ENCODE measurements at places on chromosomes 12 and 14.
A peak's percentile ranks its signal among the peaks of the same experiment; 100 is the strongest.

- DNase-seq = no peak
These were observed 386.4 kb downstream of the TRHDE start for GRCh38 chr12:72658615-72659014.

- DNase-seq = no peak
These were observed 29.5 kb upstream of the TMX1 start for GRCh38 chr14:51210594-51210993.

DNA sequence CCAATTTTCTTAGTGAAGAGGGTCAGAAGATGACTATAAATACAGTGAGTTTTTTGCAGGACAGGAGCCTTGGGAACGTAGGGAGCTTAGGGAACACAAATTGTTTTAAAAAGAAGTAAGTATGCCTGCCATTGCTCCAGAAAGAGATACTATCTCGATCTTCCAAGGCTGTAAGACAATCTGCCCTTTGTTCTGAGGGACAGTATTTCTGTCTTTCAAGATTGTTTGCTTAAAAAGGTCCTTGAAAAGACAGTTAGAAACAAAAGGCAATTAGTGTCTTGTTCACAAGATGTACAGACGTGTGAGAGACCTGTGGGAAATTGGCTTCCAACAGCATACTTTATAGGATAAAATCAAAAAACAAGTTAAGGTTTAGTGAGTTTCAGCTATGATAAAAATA, 321.2 kb upstream of the FAR2 start:
- DNase-seq = no peak

- DNase-seq = no peak
These were observed 630.1 kb upstream of the TMEM132C start for GRCh38 chr12:127636882-127637281.

- DNase-seq = no peak
These were observed 174.9 kb downstream of the FOXN3 start for GRCh38 chr14:89241934-89242651.

DNA sequence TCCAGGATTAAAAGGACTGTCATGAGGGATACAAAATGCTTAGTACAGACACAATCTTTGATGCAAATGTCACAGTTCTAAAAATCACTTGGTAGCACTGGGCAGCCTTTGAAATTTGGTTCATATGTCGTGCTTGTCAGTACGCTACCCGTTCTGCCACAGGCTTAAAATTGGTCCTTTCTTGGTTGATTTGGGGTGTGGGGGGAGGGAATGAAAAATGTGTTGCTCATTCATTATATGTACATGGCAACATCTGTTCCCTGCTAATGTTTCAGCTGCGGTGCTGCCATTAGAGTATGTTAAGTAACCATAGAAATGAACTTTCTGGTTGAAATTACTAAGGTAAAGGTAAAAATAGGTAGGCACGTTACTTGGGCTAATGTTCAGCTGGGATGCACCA, 155.4 kb upstream of the ARHGAP5 start:
- no peak for DNase-seq

GRCh38 chr14:20755037-20755436, 9.3 kb downstream of the EDDM3A start:
- no peak for DNase-seq

DNA sequence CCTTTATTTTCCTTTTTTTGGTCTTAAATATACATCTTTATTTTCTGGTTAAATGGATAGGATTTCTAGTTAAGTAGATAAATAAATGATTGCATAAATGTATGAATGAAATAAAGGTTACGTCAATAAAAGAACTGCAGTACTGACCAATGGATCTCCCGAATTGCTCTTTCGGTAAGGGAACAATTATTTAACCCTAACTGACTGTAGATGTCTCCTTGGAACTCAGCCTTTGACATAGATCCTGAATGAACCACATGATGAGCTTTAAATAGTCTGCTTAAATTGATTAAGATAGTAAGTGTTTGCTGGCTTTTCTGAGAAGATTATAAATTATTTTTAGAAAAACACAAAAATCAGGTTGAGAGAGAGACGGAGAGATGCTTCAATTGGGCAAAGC, 391.0 kb upstream of the SYT1 start:
- DNase-seq = no peak

- no peak for DNase-seq
These were observed 36.6 kb downstream of the EID3 start for GRCh38 chr12:104340177-104340576.

DNA sequence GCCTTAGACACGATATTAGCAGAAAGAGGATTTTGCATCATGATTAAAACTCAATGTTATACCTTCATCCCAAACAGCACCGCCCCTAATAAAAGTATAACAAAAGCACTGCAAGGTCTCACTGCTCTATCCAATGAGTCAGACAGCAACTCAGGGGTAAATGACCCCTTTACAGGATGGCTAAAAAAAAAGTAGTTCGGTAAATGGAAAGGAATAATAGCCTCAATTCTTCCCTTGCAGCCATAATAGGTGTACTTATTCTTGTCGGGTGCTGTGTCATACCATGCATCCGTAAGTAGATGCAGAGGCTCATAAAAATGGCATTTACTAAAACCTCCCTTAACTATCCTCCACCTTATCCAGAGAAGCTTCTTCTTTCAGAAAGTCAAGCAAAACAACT, 53.9 kb upstream of the AP4S1 start:
- DNase-seq = no peak

GRCh38 chr12:2631653-2632350, 163.0 kb upstream of the FKBP4 start:
- no peak for DNase-seq

DNA sequence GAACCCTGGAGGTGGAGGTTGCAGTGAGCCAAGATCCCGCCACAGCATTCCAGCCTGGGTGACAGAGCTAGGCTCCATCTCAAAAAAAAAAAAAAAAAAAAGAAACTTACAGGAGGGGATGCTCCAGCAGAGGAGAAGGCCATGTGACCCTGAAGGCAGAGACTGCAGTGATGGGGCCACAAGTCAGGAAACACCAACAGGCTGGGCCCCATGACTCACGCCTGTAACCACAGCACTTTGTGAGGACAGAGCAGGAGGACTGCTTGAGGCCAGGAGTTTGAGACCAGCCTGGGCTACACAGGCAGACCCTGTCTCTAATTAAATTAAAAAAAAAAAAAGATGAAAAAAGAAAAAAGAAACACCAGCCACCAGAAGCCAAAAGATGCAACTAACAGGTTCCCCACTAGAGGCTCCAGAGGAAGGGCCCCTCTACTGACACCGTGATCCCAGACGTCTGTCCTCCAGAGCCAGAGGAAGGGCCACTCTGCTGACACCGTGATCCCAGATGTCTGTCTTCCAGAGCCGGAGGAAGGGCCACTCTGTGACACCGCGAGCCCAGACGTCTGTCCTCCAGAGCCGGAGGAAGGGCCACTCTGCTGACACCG, 9.1 kb upstream of the GLT1D1 start:
- no peak for DNase-seq

DNA sequence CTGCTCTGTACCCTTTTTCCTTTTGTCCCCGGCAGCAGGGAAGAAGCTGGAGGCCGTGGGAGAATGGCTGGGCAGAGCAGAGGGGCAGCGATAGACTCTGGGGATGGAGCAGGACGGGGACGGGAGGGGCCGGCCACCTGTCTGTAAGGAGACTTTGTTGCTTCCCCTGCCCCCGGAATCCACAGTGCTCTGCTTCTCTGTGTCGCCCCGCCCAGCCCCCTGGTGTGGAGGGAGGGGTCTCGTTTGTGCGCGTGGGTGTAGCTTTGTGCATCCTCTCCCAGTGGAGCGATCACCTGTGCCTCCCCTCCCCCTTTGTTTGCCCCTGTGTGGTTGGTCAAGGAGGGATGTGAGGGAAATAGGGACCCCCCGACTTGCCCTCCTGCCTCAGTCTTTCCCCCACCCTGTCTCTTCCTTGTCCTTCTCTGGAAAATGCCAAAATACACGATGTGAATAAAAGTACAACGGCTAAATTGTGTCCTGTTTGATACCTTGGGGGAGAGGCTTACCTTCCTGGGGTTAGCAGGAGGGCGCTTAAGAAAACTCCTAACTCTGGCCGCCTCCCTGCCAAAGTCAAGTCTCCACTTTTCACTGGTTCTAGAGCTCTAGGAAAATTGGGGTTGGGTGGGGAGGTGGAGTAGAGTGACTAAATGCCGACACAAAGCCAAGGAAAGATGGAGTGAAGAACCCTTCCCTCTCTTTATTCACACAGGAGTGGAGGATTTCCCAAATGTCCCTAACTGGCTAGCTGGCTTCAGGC, 990 bp upstream of the TPI1 start:
- DNase-seq = no peak

- no peak for DNase-seq
These were observed 3.3 kb upstream of the PLEKHG3 start for GRCh38 chr14:64700894-64701293.

GRCh38 chr12:62290846-62291245, 30.6 kb downstream of the USP15 start:
- DNase-seq = no peak

DNA sequence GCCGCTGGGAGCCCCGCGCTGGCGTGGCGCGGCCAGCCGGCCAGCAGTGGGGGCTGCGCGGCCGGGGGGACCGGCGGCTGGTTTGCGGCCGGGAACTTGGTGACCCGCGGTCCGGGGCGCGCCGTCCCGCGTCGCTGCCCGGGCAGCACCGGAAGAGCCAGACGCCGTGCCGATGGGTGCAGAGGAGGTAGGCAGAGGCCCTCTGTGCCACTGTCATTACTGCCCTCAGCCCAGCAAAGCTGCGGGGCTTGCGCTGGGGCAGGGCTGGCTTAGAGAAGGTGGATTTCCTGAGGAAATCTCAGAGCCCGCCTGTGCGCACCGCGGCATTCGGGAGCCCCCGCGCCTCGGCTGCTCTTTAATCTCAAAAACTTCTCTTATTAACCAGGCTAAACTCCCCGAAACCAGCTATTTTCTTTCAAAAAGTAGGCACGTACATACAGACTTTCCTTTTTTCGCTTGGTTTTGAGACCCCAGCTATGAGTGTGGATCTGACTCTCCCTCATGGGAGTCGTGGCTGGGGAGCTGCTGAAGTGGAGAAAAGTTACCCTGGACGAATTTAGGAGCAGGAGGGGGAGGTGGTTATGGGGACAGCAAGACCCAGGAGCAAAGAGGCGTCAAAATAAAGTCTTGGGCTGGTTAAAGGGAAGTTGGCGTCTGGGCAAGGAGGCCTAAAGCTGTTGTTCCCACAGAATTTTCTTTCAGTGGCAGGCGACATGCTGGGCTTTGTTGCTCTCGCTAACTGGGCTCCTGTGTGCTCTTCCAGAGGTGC, 802 bp downstream of the SUSD6 start:
- peak; percentile 28 for DNase-seq

DNA sequence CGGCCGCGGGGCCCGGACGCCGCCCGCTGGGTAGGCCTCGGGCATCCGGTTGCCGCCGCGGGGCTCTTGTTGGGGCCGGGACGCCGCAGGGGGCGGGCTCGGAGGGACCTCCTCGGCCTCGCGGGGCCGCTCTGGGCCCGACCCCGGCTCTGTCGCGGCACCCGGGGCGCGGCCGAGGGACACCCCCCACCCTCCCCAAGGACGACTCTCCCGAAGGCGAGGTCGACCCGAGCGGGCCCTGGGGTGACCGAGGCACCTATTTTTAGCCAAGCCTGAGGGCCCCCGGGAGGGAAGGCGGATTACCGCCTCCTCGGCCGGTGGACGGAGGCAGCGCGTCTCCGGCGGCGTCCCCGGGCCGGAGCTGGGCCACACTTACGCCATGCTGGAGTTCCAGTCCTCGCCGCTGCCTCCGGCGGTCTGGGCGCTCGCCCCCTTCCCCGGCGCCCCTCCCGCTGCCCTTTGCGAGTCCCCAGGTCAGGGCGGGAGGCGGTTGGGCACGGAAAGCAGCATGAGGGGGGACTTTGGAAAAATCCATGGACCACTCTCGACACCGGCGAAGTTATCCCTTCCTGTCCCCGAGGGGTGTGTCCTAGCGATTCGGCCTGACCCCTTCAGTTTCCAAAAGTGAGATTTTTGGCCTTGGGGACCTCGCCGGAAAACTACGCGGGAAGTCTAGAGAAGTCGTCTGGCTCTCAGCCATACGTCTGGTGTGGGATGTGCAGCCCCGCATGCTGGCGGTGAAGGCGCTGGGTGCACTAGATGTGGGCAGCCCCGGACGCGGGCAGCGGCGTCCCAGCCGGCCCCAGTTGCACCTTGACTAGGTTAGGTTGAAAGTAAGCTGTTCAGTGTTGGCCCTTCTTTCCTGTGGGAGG, 699 bp downstream of the KTN1 start:
- DNase-seq = peak; percentile 39

Measured in effector CD8-positive, alpha-beta T cell (primary cell).